Right lobe of liver (tissue), 6 donors: ENCODE measurements at places on chromosomes 6 and 20.

- no peak for DNase-seq
These were observed 60.6 kb downstream of the STK35 start for GRCh38 chr20:2162125-2162822.

- no peaks in the 10 kb centered on the region for H3K27me3 ChIP-seq
- no peak for DNase-seq
- peak overlapping the region; percentile 36 for H3K27ac ChIP-seq
- H3K4me1 ChIP-seq = peaks cover 9% of the 10 kb centered on the region
- H3K4me3 ChIP-seq = peak overlapping the region; percentile 98
These were observed 989 bp downstream of the FITM2 start for GRCh38 chr20:44309763-44310663.

DNA sequence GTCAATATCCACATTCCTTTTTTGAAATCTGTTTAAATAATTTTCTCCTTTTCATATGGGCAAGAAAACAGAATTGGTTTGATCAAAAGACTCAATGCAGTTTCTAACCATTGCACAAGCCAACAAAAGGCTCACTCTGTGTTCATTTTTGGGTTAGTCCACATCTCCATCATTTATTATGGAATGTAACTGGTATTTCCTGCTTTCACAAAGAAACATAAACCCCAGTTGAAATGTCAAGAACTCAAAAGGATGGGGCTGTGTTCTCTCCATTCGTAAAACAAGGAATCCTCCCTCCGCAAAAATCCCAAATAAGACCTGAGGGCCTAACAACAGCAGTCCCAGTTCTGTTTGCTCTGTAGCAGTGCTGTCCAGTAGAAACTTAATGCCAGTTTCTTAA, 420.9 kb downstream of the GJA1 start:
- H3K27ac ChIP-seq = no peak overlapping the region
- H3K4me3 ChIP-seq = no peak overlapping the region
- no peaks in the 10 kb centered on the region for H3K27me3 ChIP-seq

- H3K27ac ChIP-seq = no peak overlapping the region
- no peaks in the 10 kb centered on the region for H3K27me3 ChIP-seq
- no peaks in the 10 kb centered on the region for H3K36me3 ChIP-seq
These were observed 578.2 kb downstream of the QKI start for GRCh38 chr6:163992701-163993100.

DNA sequence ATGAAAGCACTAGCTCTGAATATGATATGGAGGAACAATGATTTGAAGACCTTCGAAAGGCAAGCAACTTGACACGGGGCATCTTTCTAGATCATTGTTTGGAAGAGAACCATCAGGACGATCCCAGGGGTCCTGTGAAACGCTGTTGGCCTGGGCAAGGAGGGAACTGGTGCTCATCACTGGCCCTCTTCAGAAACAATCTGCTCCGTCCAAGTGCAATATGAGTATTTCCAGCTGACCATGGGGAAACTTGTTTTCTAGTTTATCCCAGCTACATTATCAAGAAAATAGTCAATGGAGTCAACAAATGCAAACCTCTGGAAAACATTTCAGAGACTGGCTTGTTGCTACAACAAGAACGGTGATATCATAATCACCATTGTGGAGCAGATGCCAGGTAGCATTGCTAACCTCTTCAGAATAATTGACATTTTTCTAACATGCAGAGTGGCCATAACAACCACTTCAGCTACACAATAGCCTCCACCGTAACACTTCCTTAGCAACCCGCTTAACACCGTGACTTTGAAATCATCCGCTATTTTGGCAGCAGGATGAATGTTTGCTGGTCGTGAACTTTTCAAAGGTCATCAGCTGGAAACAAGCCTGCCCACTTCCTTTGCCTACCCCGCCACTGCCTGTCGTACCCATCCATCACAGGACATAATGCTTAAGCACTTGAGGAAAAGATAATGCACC, 112.0 kb upstream of the PDE10A start:
- no peak overlapping the region for H3K4me3 ChIP-seq
- no peaks in the 10 kb centered on the region for H3K36me3 ChIP-seq
- H3K27ac ChIP-seq = no peak overlapping the region
- peak; percentile 66 for DNase-seq
